EH (cell line): ENCODE measurements at places on chromosomes 1 and 21.

- DNase-seq = peak; percentile 60
Observed at GRCh38 chr21:37751268-37751975, 164.8 kb downstream of the KCNJ6 start.

DNA sequence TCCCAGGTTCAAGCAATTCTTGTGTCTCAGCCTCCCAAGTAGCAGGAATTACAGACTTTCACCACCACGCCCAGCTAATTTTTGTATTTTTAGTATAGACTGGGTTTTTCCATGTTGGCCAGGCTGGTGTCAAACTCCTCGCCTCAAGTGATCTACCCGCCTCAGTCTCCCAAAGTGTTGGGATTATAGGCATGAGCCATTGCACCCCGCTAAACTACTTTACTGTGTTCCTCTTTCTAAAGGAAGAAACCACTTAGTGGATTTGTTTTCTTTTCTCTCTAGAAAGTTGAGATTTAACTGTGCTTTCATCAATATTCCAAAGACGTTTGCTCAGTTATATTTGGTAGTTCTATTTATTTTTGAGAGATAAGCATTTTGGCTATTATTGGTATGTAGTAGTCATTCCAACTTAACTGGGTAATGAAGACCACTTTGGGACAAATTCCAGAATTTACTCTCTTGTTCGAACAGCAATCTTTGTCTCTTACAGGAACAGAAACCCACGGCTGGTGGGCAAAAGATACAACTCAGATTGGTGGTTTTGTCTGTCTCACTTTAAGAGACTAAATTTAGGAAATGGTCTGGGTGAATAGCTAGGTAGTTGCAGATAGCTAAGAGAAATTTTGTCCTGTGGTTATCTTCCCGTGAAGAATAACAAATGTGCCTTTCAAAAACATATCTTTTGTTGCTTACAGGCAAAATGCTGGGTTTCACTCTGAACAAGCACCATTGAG lies 103.5 kb upstream of the CD55 start:
- DNase-seq = no peak

- no peak for DNase-seq
Observed at GRCh38 chr1:39752703-39753102, 14.0 kb downstream of the PPIE start.

GRCh38 chr1:7578206-7578605 lies 192.9 kb upstream of the VAMP3 start:
- no peak for DNase-seq

- DNase-seq = no peak
Observed at GRCh38 chr1:151822404-151822803, 9.2 kb downstream of the RORC start.

- peak; percentile 33 for DNase-seq
Observed at GRCh38 chr1:184223216-184223615, 163.6 kb upstream of the C1orf21 start.

DNA sequence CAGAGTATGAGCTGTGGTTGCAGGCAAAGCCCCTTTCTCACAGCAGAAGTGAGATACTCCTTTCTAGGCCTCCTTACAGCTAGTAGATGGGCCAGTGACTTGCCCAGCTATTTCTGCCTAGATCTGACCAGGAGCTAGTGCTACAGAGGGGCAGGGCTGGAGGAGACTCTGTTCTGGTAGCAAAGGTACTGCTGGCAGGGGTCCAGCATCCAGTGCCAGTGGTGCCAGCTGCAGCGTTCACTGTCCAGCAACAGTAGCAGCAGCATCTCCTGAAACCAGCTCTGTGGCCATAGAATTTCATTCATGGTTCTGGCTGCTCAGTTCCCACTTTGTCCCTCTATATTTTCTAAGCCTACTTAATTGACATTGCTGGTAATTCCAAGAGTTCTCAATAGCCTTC lies 62.5 kb upstream of the CNN3 start:
- no peak for DNase-seq

- peak; percentile 76 for DNase-seq
Observed at GRCh38 chr1:31400393-31400792, 12.6 kb upstream of the SERINC2 start.

DNA sequence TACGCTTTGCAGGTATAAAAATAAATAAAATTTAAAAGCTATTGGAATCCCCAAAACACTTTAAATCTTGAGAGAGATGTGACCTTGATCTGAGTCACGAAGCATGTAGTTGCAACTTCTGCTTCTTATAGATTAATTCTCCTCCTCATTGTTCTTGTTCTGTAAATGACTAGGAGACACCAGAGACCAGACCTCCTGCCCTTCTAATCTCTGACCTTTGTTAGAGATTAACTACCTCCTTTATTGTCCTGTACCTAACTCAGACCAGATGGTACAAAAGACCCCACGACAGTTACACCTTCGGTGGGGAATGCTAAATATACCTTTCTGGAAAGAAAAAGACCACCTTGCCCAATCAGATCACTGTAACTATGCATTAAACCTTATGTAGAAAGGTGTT lies 76.9 kb upstream of the NEK2 start:
- no peak for DNase-seq

- no peak for DNase-seq
Observed at GRCh38 chr1:212562771-212563170, 45.8 kb upstream of the ATF3 start.

- DNase-seq = no peak
Observed at GRCh38 chr21:15272171-15272570, 207.4 kb upstream of the NRIP1 start.

DNA sequence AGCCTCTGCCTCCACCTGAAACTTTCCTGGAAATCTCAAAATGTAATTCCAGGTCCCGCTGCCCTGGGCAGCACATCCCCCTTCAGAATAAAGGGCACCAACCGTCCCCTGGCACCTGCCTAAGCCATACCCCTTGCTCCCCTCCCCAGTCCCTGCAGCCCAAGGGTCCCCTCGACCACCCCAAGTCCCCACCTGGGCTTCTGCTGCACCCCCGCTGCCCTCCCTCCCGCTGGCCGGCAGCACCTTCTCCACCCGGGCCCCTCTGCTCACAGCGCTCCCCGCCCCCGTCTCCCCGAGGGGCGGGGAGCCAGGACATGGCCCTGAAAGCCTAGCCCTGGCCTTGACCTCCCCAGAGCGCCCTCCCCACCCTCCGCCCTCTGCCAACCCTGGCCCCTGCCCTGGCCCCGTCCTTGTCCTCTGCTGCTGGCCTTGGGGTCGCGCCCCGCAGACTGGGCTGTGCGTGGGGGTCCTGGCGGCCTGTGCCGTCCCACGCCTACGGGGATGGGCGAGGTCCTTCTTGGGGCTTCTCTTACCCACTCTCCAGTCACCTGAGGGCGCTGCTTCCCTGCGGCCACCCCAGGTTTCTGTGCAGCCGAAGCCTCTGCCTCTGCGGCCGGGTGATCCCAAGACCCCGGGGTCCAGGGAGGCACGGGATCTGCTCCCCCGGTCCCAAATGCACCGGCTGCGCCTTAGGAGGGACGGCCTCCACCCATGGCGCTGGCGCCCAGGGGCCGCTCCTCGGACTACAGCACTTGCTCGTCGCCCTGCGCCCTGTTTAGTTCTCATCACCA lies 41.7 kb downstream of the WDR4 start:
- no peak for DNase-seq

DNA sequence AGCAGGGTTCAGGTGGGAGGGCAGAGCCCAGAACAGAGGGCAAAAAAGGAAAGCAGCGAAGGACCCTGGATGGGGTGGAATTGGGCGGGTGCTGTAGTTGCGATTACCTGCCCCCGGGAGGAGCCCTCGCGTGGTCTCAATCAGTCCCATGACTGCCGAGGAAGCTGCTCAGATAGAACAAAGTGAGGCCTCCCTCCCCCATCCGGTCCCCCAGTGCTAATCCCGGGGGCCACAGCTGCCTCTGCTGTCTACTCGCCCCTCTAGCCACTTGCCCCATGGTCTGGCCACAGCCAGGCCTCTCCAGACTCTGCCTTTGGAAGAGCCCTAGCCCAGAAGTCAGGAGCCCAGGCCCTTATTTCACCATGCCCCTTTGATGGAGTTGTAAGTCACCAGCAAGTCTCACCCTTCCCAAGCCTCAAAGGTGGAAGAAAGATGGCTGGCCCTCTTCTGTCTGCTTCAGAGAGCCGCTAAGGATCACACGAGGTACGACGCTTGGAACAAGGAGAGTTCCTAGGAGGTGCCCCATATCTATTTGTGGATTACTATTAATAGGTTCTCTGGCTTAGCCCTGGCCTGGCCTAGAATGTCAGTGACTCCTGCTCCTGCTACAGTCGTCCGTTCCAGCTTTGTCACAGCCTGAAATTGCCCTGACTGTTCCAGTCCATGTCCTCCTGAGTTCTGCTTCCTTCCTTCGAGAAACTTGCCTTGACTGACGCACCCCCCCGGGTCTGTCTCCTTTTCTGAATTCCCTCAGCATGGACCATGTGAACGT lies 16.4 kb downstream of the ECHDC2 start:
- peak; percentile 47 for DNase-seq

DNA sequence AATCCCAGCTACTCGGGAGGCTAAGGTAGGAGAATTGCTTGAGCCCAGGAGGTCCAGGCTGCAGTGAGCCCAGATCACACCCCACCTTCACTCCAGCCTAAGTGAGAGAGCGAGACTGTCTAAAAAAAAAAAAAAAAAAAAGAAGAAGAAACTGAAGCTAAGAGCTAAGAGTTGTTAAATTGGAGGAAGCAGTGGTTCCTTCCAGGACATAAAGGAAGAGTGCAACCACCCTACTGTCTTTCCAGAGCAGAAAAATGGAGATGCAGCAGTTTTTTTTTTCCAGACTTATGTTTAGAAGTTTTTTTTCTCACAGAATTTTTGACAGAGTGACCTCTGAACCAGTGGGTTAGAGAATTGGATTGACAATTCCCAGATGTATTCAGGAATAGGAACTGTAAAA lies 88.7 kb downstream of the HLX start:
- no peak for DNase-seq

DNA sequence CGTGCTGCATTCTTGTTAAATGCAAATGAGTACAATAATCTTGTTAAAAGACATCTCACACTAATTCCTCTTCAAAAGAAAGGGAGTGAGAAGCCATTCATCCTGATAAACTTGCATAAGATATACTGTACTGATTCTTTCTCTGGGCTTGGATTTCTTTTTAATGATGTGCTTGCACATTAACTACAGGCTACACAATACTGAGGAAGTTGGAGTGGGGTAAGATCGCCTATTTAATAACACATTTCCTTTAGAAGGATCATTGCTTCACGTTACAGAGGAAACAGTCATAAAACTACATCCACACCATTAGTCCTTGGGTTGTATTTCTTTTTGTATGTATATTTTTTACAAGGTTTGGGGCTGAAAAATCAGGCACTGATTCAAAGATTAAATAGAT lies 36.6 kb downstream of the NRIP1 start:
- DNase-seq = no peak

DNA sequence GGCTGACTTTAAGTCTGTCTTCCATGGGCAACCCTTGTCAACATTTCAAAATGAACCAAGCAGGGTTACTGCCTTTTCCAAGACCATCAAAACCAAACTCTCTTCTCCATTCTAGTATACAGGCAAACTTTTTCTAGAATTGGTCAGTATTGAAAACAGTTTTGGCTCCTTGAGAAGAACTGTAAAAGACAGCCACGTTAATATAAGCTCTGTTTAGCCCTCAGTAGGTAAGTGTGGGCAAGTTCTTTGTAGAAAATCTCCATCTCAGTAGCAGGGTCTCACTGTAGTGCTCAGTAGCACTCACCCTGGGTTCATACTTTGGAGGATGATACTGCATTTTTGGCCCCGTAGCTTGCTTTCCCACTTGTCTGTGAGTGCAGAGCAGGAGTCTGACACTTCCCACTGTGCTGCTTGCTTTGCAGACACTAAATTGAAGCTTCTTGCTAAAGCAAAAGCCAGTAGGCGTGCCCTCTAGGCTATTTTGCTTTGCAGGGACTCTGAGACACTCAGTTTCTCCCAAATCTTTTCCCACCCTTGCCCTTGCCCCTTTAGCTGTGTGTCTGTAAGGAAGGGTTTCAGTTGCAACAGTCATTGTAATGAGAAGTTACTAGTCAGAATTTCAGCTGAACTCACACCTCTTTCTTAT lies 34.3 kb upstream of the CACYBP start:
- no peak for DNase-seq
